ENCODE measurements at places on chromosomes 2 and 18.

DNA sequence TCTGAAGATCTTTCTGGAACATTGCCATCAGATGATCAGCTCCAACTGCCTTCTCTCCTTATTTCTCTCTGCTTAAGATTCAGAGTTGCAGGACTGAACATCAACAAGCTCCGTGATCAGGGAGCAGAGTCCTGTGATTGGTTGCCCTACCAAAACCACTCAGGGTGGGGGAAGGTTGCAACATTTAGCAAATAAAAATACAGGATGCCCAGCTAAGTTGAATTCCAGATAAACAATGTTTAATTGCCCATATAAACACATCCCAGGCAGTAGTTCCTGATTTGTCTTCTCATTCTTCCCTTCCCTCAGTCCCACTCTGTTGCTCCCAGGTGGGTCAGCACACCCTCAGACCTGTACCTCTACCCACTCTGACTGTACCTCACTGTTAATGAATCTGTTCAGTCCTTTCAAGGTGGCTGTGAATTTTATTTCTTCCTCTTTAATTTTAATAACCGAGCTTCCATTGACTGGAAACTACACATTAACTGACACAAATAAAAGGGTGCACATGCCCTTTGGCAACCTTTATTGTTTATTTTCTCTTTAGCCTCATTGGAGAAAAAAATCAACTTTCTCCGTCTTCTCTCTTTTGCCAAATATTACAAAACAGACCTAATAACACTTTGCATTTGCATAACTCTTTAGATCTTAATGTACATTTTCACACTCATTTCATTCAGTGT is 167.1 kb upstream of the PKDCC start:
- DNase-seq = no peak

DNA sequence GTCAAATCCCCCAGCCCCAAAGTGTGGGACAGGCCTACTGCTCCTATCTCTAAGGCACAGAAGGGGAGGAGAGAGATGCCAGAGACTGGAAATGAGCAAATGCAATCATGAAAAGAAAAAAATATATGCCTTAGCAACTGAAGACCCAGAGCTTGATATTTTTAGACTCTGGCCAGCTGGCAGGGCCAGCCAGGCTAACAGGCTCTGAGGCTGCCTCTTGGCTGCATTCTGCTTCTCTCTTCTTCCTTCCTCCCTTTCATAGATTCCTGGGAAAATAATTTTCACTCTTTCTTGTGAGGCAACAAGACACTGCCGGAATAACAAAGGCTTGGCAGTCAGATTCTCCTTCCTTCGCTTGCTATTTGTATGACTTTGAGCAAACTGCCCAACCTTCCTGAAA is 209.1 kb downstream of the RAD51AP2 start:
- DNase-seq = no peak

- peak; percentile 51 for DNase-seq
Observed at GRCh38 chr2:86468162-86469033, 27.2 kb downstream of the KDM3A start.

- no peak for DNase-seq
Observed at GRCh38 chr2:159034713-159035112, 66.3 kb downstream of the TANC1 start.

DNA sequence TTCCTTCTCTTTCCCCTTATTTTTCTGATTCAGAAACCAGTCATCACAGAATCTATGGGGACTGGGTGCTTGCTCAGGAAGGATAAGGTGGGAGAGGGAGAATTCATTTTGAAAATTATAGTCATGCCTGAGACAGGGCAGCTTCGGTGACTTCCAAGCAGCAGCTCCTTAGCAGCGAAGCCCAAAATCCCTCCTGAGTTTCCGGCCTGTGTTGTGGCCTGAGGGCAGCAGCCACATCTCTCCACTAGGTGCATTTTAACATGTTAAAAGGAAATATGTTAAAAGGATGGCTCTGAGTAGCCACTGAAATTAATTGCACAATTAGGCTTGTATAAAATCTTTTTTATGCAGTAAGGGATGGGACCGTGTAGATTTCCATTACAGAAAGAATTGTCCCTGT is 207.0 kb upstream of the RAB12 start:
- no peak for DNase-seq

- DNase-seq = no peak
Observed at GRCh38 chr18:48359626-48360025, 49.6 kb downstream of the ZBTB7C start.

DNA sequence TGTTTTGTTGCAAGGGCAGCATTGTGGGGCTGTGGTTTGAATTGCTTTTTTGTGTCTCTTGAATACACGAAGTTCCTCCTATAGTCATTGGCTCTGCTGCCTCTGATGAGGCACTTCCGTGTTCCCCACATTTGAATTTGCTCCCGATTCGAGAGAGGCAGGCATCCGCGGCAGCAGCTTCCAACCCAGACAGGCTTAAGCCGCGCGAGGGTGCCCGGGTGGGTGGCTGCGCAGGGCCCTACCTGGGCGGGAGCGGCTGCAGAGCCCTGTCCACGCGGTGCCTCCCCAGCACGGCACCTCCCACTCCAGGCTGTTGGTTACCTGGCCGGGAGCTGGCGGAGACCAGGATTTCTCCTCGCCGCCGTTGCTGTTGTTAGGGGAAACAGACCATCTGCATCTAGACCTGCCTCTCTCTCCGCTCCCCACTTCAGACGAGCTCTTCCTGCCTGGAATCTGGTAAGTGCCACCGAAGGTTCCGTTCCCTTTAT is 151.3 kb downstream of the NEDD4L start:
- peak; percentile 24 for DNase-seq
